ENCODE measurements at places on chromosomes 5 and 9. TPM values are rescaled to one million over a fixed set of nuclear protein-coding genes. Genes with fewer than 3 reads are reported as not detected.

The PCDHA1 gene
- 0.14 TPM for total RNA-seq

The PRRX2 gene
- 5.3 TPM for total RNA-seq

The GHR gene
- total RNA-seq: 0.05 TPM

The SGCD gene
- 4.8 TPM for total RNA-seq

The SWI5 gene
- total RNA-seq: 43.2 TPM

All from A549 treated with AZD2906 at 1 μM for 4 hours (cell line).